ENCODE measurements at places on chromosomes 13 and 19.

DNA sequence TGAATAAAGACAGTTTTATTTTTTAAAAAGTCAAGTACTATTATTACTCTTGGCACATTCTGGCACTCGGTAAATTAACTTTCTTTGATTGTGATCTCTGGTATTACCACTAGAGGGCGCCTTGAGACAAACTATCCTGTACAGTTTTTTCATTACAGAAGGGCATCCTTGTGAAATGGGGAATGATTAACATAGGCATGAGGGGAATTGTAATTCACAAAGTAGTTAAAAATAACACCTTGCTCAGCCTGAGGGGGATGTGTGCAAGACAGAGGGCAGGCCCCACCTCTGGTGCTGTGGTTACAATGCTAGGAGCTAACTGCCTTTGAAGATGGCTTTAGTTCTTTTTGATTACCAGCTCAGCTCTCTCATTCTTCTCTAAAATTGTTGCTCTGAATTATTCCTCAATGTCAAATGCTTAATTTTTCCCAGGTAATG is 24.2 kb upstream of the C1QTNF9B start:
- DNase-seq: peak; percentile 55

GRCh38 chr13:38990693-38991092 is at the start of gene STOML3:
Gene STOML3 (minus strand): TSS chr13:38990831. CDS start chr13:38990721, 110 bp downstream.
- DNase-seq: no peak

- DNase-seq: no peak
Observed at GRCh38 chr19:33254245-33254824, 28.7 kb upstream of the SLC7A10 start.

DNA sequence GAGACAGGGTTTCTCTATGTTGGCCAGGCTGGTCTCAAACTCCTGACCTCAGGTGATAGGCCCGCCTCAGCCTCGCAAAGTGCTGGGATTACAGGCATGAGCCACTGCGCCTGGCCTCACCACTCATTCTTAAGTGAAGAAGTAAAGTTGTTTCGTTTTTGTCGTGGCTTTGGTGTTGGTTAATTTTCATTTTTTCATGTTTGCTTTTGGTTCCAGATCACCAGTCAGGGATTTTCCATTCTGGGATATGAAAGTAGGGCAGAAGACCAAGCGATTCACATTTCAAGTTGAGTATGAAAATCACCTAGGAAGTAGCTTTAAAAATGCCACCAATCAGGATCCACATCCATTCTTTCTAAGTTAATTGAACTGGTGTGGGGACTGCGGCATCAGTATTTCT is 289.9 kb downstream of the DIAPH3 start:
- no peak for DNase-seq

- no peak for DNase-seq
Observed at GRCh38 chr13:63773476-63773875, 2357.8 kb upstream of the PCDH20 start.

All from CD4-positive, alpha-beta T cell treated with Interleukin-2 at 100 ng/mL for 4 hours (primary cell).